Inflammatory macrophage treated with lipopolysaccharide for 1 hour (primary cell): ENCODE measurements at places on chromosomes 1 and 21.

DNA sequence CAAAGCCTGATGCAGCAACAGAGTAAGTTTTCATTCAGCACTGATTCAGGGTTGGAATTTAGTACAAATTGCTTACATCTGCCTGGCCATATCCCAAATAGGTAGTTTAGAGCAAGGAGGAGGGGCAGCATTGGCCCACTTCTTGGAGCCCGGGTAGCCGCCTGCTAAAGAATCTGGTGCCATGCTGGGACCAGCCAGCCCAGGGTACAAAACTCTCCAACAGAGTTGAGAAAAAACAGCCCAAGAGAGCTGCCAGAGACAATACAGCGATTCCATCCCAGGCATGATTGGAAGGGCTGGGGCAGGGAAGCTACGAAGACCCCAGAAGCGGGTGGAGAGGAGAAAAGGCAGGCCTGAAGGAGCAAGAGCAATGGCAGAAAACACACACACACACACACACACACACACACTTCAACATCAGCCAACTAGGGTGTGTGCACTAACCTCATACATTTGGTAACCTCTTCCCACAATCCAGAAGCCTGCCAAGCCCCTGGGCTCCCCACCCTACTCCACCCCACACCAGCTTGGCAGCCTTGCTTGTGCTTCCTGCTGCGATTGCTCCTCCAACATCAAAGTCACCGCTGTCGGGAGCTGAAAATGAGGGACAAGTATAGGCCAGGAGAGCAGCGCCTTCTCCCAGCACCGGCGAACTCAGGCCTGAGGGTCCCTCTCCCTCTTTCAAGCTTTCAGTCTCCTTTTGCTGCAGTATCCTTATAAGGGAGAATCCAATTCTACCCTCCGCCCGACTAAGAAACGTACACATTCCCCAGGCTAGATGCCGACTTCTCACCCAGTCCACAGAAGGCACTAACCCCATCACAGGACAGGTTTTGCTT, 1.2 kb downstream of the PIK3C2B start:
- no peak for DNase-seq

- no peak for DNase-seq
Observed at GRCh38 chr1:25343872-25344271, 5.7 kb downstream of the TMEM50A start.

- no peak for DNase-seq
Observed at GRCh38 chr21:44613386-44614155, 1.7 kb downstream of the KRTAP10-8 start.

- DNase-seq = no peak
Observed at GRCh38 chr1:11617314-11617713, 36.9 kb downstream of the FBXO2 start.

GRCh38 chr21:34935898-34936297, 113.2 kb downstream of the RUNX1 start:
- no peak for DNase-seq

DNA sequence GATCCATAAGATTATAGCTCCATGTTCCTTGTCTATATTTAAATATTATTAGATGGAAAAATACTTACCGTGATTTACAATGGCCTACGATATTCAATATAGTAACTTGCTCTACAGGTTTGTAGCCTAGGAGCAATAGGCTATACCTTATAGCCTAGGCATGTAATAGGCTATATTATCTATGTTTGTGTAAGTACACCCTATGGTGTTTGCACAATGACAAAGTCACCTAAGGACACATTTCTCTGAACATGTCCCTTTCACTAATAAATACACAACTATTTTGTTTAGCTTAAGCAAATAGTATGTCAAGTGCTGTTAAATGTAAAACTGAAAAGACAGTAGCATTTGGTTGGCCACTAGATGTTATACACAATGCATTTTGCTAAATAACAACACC, 248.9 kb upstream of the ADGRL4 start:
- no peak for DNase-seq

DNA sequence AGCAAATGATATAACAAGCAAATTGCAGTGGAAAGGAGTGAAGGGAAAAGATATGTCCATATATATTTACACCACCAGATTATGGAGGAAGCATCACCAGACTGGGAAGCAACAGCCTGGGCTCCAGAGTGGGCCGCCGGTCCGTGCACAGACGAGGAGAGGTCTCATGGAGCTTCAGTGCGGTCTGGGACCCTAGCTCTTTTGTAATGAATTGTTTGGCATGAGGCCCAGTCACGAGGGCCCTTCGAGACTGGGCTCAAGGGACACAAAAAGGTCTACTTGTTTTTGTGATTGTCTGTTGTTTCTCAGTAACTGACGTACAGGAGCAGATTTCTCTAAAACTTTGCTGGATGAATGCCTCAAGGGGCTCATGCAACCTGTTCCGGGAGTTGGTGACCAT, 12.9 kb upstream of the STUM start:
- DNase-seq = no peak

DNA sequence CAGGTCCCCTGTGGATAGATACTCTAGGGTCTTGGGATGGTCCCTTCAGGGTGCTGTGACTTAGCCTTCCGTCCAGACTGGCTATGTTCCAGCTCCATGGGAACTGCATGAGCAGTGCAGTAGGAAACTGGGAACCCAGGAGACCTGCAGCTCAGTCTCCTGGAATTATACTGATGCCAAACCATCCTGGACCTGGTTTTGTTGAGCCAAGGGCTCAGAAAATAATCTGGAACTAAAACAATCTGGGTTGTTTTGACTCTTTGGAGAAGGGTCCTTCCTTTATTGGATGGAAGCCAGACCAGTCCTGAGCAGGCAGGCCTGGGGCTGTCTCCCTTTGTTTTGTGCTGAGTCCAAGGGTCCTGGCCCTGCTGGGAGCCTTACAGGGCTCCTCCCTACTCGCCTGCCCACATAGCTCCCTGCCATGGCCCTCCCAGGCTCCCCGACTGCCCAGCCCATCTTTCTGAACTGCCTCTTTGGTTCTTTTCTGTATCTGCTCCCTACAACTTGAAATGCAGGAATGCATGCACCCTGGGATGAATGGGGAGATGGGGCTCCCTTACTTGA, 1.2 kb downstream of the IPO13 start:
- no peak for DNase-seq

DNA sequence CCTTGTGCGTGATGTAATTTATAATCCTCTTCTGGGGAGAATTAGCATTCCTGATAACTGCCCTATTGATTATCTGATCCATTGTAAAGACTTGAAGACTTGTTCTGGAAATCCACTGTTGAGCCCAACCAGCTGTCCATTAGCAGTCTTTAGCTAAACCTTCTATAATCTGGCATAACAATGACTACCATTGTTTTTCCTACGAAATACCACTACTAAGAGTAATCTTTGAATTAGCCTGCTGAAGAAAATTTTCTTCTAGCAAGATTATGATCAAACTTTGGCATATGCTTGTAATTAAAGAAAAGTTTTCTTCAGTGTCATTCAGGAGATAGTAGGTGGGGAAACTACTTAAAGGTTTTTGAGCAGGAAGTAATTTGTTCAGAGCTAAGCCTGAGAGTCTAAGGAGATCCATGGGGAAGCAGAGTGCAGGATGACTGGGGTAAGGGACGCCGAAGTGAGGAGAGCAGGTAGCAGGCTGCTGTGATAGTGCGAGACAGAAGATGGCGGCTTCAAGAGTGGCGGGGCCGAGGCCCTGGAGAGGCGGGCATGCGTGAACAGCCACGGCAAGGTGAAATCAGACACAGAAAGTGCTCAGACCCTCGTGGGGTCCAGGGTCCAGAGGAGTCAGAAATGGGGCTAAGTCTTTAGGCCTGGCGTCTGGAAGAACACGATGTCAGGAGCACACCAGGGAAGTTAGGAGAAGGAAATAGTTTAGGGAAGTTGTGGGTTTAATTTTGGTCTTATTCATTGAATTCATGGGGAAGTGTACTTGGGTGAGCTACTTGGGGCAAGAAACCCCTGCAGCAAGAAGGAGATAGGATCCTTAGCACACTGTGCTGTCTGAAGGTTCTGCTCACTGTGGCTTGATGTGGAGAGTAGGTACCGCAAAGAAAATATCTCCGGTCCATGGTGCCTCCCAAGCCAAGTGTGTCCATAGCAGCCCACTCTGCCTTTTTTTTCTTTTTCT, 112.6 kb upstream of the ADAR start:
- peak; percentile 68 for DNase-seq

DNA sequence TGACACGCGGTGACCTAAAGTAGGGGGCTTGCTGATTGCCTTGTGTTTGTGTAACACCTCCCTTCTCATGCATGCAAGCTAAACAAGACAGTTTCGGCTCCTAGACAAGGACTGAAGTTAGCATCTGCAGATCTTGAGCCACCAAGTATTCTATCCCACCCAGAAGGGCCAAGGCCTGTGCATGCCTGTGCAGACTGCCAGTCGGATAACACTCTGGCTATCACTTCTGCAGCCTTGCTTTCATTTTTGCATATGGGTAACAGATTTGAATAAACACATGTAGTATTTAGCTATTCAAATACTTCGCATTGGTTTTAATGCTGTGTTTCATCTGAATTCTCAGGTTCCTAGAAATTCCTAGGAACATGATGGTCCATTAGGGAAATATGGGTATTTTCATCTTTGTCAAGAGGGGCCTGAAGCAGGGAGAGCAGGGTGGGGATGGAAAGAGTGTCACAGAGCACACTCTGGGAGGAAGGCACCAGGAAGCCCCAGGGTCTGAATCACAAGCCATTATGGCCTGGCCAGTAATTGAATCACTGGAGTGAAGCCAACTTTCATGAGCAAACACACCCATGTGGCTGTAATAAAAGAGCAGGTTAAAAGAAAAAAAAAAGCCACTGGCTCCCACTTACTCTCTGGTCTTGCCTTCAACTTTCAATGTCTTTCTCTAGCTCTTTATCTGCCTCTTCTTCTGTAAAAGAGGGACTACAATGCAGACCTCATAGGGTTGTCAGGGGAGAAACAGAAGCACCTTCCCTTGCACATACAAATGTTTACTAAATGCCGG, 28.3 kb downstream of the GADD45A start:
- no peak for DNase-seq

DNA sequence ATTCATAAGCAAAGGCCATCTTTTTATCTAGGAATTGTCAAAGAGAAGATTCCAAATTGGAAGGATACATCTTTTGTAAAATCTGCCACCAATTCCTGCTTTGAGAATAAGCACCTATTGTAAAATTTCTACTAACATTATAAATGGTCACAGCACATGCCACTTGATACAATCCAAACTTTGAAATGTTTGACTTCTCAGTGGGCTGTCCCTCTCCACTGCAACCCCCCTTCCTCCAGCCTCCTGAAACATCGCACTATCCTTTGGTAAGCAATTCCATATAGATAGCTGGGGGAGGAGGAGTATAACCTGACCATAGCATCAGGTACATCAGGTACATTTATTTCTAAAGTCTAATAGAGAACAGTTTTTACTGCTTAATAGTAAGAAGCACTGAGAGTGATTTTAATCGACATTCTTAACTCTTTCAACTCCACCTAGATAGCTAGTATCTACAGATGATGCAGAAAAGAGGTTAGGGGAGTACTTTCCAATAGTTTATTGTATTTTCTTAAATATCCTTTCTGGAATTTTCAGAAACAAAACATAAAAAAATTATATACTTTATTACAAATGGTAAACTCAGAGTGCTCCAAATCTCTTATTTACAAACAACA, 2.9 kb downstream of the JUN start:
- no peak for DNase-seq

DNA sequence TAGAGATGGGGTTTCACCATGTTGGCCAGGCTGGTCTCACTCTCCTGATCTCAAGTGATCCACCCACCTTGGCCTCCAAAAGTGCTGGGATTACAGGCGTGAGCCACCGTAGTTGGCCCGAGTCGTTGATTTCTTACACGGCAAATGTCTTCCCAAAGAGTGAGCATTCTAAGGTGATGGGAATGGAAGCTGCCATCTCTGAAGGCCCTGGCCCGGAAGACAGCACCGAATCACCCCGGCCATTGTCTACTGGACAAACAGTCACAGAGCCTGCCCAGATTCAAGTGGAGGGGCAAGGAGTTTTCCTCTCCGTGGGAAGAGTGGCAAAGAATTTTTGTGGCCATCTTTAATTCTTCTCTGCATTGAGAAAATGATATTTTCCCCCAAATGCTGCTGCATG, 92.1 kb upstream of the AJAP1 start:
- no peak for DNase-seq

DNA sequence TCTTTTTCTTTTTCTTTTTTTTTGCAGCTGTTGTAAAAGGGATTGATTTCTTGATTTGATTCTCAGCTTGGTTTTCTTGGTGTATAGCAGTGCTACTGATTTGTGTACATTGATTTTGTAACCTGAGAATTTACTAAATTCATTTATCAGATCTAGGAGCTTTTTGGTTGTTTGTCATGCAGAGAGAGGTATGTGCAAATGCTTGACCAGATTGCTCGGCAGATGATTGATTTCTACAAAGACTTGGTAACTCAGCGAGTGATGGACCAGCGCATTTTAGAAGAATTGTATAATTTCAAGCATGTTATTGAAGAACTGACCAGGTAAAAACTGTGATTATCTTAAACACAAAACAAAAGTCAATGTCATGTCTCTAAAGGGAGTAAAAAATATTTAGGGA, 27.9 kb downstream of the AXDND1 start:
- no peak for DNase-seq

DNA sequence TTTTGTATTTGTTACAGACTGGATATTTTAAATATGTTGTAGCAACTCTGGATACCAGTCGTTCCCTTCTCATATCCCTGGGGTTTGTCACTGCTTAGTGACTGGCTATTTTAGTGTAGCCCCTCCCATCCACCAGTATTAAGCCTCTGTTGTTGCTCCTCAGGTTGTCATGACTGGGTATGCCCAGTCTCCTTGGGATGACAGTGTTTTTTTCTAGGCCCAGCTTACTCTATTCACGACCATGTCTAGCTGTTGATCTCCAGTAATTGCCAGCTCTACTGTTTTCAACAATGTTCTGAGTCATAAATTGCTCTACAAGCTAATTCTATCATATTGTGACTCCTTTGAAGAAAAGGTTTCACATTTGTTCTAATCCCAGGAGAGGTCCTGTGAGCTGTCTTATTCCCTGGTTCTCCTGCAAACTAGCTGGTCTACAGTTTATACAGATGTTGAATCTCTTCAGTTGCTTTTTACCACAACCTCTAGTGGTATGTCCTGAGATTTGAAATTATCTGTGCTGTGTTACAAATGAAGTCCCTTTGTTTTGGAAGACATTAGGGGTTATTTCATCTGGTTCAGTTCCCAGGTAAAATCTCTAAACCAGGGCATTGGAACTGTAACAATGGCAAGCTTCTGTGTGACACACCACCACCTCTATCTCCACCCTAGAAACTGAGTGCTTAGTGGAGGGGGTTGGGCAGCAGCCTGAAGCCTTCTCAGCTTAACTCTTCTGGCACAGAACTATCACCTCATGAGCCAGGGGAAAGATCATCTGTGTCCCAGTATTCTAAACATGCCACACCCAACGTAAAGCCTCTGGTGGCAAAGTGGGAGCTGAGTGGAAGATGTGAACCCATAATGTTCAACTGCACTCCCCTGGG, 124.6 kb downstream of the TRIM33 start:
- no peak for DNase-seq

DNA sequence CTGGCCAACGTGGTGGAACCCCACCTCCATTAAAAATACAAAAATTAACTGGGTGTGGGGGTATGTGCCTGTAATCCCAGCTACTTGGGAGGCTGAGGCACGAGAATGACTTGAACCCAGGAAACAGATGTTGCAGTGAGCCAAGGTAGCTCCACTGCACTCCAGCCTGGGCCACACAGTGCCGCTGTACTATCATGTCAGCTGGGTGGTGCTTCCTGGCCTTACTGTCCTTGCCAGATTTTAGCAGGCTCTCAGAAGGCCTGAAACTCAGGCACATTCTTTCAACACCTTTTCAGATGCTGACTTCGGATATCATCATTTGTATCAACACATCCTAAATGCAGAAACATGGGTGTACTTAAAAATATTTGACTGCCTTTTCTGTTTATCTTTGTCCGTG, 31.6 kb upstream of the NBL1 start:
- no peak for DNase-seq
